ENCODE measurements at places on chromosomes 12 and 14.

GRCh38 chr14:104876251-104876699, 11.2 kb downstream of the CEP170B start:
- DNase-seq: no peak

- DNase-seq: no peak
Observed at GRCh38 chr12:127150479-127150878, 1116.5 kb upstream of the TMEM132C start.

- no peak for DNase-seq
Observed at GRCh38 chr12:104457746-104458693, 1.3 kb downstream of the CHST11 start.

GRCh38 chr12:113329022-113329790, 5.7 kb downstream of the SLC8B1 start:
- no peak for DNase-seq

GRCh38 chr12:114425031-114425626, 19.2 kb upstream of the TBX5 start:
- DNase-seq: no peak

DNA sequence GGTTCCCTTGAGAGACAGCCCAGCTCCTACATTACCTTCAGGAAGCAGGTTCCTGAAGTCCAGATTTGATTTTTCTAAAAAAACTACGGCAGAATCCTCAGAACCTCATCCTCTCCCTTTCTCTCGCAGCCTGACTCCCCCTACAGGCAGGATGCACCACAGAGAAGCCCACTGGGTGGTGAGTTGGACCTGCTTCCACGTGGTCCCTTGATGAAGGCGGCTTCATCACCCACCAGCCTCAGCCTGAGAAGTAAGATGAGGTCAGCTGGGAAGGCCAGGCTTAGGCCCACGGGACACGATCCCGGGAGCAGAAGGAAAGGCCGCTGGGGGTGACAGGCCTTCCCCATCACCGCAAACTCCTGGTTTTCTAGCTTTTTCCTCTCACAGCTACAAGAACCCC, 83.0 kb downstream of the ACTN1 start:
- DNase-seq: no peak

GRCh38 chr12:67280088-67280487, 10.9 kb downstream of the CAND1 start:
- DNase-seq: no peak

GRCh38 chr12:55861871-55862270, 19.1 kb upstream of the MMP19 start:
- no peak for DNase-seq

GRCh38 chr14:102323102-102323501, 3.6 kb downstream of the ZNF839 start:
- no peak for DNase-seq

DNA sequence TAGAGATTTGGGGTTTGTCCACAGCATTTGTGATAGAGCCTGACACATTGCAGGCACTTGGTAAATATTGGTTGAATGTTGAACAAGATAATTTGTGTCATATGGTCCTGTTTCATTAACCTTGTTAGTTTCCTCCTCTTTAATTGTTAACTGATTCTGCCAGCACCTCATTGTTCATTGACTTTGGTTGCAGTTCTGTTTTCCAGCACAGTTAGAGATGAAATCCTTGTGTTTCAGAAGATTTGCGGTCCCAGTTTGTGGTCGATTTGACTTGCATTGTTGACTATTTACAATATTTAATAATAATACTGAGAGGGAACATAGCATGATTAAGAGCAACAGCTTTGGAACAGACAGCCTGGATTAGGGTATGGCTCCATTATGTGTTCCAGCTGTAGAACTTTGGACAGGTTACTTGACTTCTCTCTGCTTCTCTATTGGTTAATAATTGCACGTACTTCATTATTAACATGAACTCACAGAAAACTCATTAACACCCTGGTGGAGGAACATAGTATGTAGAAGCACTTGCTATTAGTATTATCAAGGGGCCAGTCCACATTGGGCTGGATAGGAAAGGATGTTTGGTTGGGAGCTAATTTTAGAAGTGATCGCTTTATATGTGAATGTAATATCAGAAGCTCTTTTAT, 8.7 kb downstream of the DRAM1 start:
- no peak for DNase-seq

DNA sequence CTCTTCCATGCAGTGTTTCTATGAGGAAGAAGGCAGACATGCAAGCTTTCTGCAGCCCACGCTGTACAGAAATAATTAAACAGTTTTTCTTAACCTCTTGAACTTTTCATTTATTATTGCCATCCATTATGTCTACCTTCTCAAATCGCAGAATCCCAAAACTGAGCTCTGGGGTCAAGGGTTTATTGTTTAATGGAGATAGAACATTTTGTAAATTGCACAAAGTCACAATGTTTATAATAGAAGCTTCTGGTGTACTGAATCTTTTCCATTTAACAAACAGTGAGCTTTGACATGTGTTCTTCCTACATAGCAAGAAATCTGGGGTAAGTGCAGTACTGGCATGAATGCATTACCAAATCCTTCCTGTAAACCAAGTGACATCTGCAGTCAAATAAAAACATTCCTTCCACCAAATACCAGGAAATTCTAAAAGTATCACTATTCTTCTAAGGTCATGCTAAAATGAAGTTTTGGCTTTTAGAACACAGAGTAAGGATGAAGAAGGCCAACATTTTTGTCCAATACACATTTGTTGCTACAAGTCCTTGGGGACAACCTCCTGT, 385.3 kb upstream of the DDHD1 start:
- DNase-seq: no peak

DNA sequence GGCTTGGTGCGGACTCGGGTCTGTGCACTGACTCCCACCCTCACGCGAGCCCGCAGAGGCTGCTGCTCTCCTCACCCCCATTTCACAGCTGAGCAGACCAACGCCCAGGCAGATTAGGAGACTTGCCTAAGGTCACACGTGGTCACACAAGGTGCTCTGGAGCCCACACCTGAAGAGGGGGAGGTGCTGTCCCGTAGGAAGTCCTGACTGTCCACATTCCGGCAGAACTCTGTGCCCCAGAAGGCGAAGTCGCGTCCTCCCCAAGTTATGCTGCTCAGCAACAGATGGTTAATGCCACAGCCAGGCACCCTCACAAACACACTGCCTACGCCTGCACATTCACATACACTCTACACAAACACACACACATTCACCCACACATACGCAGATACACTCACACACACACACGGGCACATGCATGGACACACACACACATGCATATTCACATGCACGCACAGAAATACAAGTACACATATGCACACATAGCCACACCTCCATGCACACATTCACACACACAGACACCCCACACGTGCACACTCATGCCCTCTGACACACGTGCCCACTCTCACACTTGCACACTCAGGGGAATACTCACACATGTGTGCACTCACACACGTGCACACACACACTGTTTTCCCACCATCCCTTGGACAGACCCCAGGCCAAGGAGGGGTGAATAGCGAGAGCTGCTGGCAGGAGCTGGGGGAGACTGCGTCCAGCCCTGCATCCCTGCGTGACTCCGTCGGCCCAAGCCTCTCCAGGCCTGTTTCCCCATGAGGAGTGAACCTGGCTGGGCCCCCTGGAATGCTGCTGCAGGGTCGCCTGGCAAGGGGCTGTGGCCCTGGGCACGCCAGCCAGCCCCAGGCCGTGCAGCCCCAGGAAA, 4.1 kb downstream of the C14orf180 start:
- DNase-seq: no peak

DNA sequence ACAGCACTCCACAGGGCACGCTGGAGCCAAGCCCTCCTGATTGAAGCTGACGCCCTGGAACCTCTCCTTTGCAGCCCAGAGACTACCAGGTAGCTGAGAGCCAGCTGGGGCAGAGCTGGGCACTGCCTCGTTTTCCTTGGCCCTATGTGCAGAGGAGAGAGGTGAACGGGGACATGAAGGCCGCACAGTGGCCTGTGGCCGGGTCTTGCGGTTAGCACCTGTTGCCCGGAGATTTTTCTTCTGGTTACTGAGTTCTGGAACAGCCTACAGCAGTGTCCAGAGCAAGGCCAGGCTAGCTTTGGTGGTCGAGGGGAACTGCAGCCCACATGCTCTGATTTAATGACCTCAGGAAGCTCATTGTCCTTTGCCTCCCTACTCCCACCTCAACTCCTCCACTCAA, 201.3 kb upstream of the PRMT8 start:
- no peak for DNase-seq

DNA sequence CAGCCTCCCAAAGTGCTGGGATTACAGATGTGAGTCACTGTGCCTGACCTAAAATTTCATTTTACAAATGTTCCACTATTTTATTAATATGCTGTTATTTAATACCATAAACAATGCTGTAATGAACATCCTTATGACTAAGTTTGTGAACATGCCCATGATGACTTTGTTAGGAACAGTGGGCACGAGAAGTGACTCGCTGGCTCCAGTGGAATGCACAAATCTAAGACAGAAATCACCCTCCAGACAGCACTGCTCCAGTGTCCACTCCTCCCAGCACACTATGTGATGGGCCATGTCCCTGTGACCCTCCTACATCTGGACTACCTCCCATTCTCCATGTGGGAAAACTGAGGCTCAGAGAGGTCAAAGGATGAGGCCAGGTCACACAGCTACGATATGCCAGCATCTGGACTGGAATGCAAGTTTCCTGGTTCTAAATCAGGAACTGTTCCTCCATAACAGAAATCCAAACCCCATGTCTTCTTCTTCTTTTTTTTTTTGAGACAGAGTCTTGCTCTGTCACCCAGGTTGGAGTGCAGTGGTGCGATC, 57.9 kb downstream of the GPR68 start:
- no peak for DNase-seq

DNA sequence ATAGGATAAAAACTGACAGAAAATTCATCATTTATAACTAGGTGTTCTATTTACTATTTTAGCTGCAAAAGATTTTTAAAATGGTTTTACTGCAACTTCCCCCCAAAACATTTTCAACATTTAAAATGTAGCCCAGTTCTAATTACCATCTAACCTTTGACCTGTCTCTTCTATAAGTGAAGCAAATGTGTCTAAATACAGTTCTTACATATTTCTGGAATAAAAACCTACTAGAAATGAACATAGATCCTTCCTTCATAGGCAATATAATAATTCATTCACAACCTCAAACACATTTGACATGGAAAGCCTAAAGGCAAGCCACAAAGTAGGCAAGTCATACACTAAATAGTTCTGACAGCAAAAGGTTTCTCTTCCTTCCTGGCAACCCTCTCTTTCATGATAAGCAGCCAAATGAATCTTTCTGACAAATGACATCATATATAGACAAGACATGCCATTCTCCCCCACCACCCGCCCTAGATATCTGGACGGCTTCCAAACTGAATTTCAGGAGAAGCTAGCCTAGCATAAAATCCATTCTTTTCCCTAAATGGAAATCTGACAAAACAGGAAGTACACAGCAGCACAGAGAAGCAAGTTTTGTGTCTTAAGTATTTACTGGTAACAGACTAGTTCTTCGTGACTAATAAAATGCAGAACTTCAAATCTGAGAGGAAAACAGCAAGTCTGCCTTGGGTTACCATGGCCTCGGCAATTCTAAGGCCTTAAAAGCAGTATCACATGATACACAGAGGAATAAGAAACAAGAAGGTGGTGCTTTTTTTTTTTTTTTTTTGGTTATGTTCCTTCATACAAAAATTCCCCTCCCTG, 17.2 kb upstream of the ARID4A start:
- no peak for DNase-seq

- no peak for DNase-seq
Observed at GRCh38 chr12:128970941-128971340, 117.7 kb downstream of the GLT1D1 start.

GRCh38 chr14:104080376-104081260, 4.9 kb upstream of the ASPG start:
- no peak for DNase-seq

- no peak for DNase-seq
Observed at GRCh38 chr12:100267603-100268281, 765 bp downstream of the SCYL2 start.

GRCh38 chr12:101855364-101855884, 22.0 kb upstream of the DRAM1 start:
- no peak for DNase-seq

DNA sequence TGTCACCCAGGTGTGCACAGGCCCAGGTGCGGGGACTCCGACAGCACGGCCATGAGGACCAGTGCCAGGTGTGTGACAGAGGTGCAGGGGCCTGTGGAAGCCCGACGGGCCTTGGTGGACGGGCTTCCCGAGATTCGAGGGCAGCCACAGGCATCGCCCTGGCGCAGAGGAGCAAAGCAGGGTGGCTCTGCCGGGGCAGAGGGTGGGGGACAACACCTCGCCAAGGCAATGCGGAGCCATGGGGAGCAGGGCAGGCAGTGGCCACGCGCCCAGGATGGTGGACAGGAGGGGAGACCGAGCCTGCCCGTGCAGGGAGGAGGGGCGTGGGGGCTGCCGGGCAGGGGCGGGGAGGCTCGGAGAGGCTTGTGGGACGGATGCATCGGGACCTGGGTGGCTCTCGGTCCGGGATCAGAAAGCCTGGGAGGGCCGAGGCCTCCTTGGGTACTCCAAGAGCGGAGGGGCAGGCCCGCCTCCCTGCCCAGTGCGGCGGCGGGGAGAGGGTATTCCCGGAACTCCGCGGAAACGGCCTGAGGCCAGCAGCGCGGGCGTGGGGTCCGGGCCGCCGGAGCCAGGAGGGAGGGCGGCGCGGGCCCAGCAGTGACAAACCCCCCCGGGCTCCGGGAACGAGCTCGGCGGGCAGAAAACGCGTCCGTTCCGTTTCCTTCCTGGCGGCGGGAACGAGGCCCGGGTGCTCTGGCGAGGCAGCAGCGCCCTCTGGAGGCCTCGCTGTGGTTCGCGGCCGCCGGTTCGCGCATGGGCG, 1.6 kb downstream of the TMEM121 start:
- peak; percentile 99 for DNase-seq

DNA sequence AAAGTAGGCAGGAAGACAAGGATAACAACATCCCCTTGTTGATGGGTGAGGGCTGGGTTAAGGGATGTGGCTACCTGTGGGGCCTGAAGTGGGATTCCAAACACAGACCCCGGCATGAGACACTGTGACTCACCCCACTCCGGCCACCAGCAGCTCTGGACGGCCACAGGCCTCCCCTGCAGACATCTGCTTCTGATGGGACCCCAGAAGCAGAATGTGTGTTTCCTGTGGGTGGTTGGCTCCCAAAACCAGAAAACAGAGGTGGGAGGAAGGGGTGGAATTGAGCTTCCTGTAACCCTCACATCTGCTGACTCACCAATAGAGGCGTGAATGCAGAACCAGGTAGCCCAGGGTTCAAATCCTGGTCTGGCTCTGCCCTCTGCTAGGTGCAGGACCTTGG, 216.6 kb upstream of the PWP1 start:
- no peak for DNase-seq

GRCh38 chr12:19183121-19183838, 53.7 kb downstream of the PLEKHA5 start:
- no peak for DNase-seq
